Right lobe of liver (tissue), 6 donors: ENCODE measurements at places on chromosomes 2 and 18. TPM values are rescaled to one million over a fixed set of nuclear protein-coding genes. Genes with fewer than 3 reads are reported as not detected.

FAM110C gene
- total RNA-seq: 8.0 TPM

HDLBP gene
- total RNA-seq: 397 TPM

RAB6C gene
- total RNA-seq: not detected

ST8SIA3 gene
- 0.07 TPM for total RNA-seq

FBXO15 gene
- total RNA-seq: 0.73 TPM

DAPL1 gene
- total RNA-seq: not detected

KCMF1 gene
- 28.6 TPM for total RNA-seq

NRBP1 gene
- 42.7 TPM for total RNA-seq

AQP12B gene
- not detected for total RNA-seq

CREG2 gene
- total RNA-seq: not detected

ICA1L gene
- 0.07 TPM for total RNA-seq

SRBD1 gene
- 9.3 TPM for total RNA-seq

UGT1A3 gene
- 125 TPM for total RNA-seq

SPEG gene
- total RNA-seq: 0.43 TPM

COLEC12 gene
- 0.37 TPM for total RNA-seq

CRYGC gene
- not detected for total RNA-seq

PXDN gene
- total RNA-seq: 8.1 TPM

SP140 gene
- 0.86 TPM for total RNA-seq

TRIP12 gene
- 75.9 TPM for total RNA-seq

AGBL5 gene
- 7.4 TPM for total RNA-seq

UGT1A8 gene
- total RNA-seq: 2.5 TPM

LRP1B gene
- total RNA-seq: 1.4 TPM

LIMS3 gene
- not detected for total RNA-seq

XDH gene
- total RNA-seq: 27.2 TPM

CTLA4 gene
- total RNA-seq: not detected

CCDC85A gene
- total RNA-seq: 0.07 TPM

CHRNA1 gene
- total RNA-seq: not detected

BUB1 gene
- total RNA-seq: 0.39 TPM

REEP1 gene
- total RNA-seq: 0.61 TPM

IL36RN gene
- not detected for total RNA-seq

TRABD2A gene
- total RNA-seq: 0.20 TPM

TMEM198 gene
- 3.2 TPM for total RNA-seq

PLGLB2 gene
- 528 TPM for total RNA-seq

CPLX4 gene
- not detected for total RNA-seq

ARHGAP25 gene
- 4.3 TPM for total RNA-seq

DYNAP gene
- not detected for total RNA-seq

EGR4 gene
- total RNA-seq: not detected

INPP1 gene
- total RNA-seq: 14.4 TPM

GREB1L gene
- 4.3 TPM for total RNA-seq

MCEE gene
- total RNA-seq: 25.8 TPM

LRRC30 gene
- total RNA-seq: not detected

GRP gene
- not detected for total RNA-seq

SLC8A1 gene
- 12.1 TPM for total RNA-seq

ANKRD44 gene
- 13.5 TPM for total RNA-seq

MTA3 gene
- total RNA-seq: 11.7 TPM

KCNF1 gene
- total RNA-seq: not detected

EMILIN1 gene
- 7.2 TPM for total RNA-seq

MFSD2B gene
- 0.07 TPM for total RNA-seq
